ENCODE measurements at places on chromosomes 11 and 22.

GRCh38 chr11:32830413-32830738 is 649 bp downstream of the PRRG4 start:
- no peak for DNase-seq

DNA sequence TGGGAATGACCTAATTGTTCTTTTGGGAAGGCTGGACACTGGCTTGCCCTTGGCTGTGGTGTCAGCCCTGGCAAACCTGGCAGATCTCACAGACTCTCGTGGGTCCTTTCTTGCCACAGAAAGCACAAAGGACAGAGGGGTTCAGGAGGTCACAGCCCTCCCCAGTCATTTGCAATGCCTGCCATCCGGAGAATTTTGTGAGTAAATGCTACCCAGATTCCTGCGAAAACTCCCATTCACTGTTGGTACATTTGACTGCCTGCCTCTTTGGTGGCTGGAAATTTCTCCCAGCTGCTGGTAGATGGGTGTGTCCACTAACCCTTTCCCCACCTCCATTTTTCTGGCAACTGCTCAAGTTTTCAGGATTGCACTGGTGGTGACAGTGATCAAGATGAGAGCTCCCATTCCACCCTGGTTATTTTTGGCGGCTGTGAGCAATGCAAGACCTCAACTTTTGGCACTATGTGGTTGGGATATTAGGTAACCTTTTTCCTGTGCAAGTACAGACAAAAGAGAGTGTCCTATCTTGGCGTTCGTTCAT is 155.7 kb downstream of the NAV2 start:
- DNase-seq, result no peak

DNA sequence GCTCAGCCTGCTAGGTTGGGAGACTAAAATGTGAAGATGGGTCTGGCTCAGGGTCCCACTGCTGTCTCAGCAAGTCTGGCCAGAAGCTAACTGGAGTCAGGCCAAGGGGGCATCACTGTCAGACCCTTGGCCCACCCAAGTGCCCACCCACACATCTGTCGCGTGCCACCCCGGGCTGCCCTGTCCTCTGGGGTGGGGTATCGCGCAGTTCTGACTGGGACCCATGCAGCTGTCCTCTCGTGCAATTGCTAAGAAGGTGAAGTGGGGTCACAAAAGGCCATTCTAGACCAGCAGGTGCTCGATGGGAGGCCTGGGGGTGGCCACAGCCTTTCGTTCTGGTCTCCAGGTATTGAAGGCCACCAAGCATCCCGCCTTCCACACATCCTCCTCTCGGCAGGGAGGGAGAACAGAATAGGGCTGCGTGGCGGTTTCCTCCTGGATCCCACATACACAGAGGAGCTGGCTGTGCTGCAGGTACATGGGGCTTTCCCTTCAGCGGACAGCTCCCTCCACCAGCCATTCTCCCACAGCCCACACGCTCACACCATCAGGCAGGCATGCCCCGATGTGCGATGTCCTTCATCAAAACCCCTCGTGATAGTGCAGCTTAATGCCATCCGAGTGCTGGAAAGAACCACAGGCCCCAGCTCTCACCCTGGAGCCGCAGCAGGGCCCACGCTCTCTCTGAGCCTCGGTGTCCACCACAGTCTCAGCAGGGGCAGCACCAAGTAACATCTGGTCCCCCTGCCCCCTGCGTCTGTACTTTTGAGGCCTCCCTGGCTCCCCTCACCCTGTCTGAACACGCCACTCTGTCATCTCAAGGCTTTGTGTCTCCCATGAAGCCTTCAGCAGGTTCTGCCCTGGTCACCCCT is 37.6 kb downstream of the SHANK2 start:
- no peak for DNase-seq

GRCh38 chr22:35440129-35440528 is 40.2 kb downstream of the MCM5 start:
- no peak for DNase-seq

DNA sequence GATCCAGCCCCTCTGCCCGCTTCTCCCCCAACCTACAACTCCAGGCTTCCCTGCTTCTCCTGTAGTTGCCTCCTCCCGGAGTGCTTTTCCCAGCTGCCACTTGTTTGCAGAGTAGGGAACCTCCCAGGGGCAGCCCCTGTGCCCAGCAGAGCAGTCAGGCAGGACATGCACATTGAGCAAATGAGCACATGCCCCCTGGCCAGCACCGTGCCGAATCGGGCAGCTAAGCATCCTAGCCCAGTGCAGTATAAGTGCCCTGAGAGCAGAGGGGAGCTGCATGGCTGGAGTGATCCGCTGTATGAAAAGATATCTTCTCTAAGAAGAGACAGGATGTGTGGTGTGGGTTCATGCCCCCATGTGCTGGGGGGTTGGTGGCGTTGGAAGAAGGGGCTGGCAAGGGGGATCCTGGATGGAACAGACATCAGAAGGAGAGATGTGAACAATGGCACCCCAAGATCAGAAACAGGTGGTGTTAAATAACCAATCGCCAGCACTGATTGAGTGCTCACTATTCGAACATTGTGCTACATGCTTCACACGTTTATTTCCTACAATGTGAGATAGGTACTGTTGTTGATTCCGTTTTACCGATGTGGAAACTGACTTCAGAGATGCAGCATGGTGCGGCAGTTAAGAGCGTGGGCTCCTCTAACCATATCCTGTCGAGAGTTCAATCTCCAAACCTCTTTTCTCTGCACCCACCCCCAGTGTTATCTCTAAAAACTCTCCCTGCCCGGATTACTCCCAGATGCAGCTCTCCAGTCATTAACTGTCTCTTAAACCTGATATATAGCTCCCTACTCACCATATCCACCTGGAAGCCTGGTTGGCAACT is 1.2 kb downstream of the AIP start:
- DNase-seq, result no peak

- DNase-seq, result no peak
These were observed 2.8 kb upstream of the DBX1 start for GRCh38 chr11:20162824-20163782.

DNA sequence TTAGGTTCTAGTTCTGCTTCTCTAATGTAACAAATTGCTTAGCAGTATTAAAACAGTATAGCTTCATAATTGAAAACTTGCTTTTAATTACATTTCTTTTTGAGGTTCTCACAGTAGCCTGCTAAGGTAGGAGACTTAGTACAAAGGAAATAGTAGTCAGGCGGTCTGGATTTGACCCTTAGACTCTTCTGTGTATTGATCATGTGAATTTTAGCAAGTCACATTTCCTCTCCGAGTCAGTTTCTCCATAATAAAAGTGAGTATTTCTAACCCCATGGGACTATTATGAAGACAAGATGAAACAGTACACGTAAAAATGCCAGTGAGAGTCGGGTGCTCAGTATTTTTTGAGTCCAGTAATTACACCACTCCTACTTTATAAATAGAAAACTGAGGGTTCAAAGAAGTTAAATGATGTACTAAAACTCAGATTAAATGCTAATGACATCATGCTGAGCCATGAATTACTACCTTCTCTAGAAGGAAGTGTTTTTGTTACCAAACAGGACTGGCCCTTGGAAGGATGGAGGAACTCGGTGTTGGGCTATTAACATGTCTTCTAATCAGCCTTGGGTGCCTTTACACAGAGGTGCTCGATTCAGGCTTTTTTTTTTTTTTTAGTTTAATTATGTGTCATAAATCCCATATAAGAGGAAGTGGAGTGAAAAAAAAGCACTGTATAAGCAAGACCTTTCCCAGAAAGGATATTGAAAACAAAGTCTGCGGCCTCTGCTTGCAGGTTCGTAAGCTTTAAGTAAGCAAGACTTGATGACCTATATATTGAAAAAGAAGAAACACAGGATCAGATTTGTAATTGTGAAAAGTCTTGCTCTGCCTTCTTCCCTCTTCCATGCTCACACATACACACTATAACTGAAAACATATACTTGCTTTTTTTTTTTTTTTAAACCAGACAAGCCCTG is 109.0 kb downstream of the EMSY start:
- no peak for DNase-seq

DNA sequence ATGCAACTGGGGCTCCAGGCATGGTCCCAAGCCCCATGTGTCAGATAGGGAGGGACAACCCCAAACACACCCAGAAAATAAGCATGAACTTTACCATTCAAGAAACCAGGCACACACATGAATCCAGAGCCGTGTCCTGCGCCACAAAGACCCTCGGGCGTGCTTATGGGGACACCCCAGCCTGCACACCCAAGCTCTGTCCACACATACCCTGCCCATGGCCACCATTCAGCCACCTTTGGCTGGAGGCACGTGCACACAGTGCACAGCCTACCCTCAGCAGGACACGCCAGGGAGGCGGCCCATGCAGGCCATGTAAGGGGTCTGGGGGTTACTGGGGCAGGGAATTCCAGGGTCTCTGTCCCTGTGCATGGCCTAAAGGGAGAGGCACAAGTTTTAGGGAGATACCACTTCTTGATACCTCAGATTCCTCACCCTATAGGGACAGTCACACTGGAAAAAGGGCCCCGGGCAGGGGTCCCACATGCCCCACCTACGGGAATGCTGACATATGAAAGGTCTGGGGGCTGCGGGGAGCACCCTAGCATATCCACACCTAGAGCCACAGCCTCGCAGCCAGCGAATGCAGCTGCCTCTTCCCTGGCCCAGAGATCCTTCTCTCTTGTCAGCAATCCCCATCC is 20.6 kb downstream of the PACSIN2 start:
- no peak for DNase-seq

GRCh38 chr11:96185220-96185768 is 157.7 kb downstream of the MAML2 start:
- no peak for DNase-seq

DNA sequence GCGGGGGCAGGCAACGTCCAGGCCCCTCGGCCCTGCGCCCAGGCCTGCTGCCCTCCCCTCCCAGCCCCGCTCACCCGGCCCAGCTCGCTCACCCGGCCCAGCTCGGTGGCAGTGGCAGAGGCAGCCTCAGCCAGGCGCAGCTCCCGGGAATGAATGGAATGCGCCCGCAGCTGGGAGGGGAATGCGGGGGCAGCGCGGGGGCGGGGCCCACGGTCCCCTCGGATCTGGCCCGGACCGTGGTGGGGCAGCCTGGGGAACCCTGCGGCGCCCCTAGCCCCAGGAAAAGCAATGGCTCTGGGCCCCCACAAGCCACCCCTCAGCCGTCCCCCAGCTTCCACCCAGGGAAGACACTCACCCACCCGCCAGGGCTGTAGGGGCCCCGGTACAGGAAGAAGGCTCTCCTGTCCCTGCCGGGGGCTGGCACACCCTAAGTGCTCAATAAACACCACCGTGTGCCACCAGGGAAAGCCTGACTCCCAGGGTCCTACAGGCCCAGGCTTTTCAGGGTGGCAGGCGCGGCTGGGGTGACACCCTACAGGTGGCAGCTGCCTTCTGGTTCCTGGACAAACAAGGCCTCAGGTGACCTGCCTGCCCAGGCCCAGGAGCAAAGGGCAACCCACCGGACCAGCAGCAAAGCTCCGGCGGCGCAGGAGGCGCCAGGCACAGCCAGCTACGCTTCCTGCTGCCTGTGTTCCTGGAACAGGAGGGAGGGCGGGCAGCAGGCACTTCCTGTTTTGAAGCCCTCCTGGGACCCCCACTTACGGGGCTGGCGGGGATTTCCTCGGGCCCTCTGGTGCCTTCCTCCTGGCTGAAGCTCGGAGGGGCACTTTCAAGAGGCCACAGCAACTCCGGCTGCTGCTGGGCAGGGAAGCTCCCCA is 13.8 kb downstream of the PLXNB2 start:
- no peak for DNase-seq

DNA sequence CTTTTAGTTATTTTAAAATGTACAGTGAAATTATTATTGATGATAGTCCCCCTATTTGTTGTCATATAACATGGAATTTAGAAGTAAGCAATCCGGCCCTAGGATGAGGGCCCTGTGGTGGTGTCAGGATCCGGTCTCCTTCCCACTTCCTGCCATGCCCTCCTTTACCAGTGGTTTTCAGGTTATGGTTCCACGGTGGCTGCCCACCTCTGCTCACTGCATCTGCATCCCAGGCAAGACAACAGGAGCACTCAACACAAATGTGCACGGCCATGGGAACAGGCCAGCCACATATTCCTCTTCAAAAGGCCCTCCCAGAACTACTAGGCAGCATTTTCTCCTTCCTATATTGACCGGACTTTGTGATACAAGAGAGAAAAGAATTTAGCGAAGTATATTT is 1007.2 kb downstream of the TBC1D22A start:
- DNase-seq, result no peak

DNA sequence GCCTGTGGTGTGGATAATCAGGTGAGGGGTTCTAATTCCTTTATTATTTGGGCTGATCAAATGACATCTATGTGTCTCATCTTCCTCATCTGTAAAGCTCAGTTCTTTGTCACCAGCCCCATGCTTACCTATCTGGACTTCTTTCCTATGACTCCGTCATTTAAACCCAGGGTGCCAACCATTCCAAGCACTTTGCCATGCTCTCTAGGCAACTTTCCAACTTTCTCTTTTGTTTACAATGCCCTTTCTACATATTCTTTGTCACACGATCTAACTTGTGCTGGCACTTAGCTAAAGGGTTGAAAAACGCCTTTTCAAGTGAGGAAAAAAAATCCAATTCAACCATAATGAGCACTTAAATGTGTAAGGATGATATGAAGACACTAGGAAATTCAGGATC is 27.9 kb downstream of the EXPH5 start:
- no peak for DNase-seq

GRCh38 chr22:19352217-19352616 is 60.7 kb upstream of the CLTCL1 start:
- no peak for DNase-seq

DNA sequence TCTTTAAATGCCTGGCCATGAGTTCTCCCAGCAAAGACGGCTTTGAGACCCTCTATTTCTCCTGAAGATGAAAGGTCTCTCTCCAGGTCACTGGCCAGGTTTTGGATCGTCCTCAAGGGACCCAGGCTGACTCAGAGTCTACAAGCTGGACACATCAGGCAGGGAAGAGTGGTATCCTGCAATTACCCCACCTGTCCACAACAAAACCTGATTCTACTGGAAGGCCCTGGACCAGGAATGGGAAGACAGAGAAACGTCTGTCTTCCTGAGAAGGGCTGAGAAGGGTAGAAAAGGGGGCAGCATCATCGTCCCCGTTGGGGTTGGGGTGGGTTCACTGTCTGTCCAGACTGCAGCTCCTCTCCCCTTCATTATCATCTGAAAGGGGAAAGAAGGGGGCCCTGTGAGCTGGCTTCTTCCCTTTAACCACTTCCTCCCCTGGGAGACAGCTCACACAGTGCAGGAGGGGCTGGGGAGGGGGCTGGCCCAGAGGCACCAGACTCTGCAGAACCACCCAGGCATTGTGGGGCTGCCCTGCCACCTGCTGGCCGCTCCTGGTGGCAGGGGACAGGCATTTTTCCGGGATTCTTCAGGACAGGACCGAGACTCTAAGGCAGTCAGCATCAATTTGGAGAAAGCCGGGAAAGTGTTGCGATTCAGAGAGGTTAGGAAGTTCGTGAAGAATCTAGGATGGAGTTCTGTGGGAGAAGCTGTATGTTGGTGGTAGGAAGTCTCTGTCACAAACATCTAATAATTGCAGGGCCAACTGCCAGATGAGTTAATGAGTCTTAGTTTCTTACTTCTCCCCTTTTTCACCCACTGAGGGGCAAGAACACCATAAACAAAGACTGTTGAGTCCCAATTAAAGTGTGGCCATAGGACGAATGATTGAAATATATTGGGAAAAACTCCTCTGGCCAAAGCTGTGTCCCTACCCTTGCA is 57.6 kb downstream of the SYN3 start:
- DNase-seq, result no peak

- DNase-seq, result no peak
These were observed 67.2 kb upstream of the TTC12 start for GRCh38 chr11:113247221-113247620.

GRCh38 chr11:11117730-11118129 is 235.3 kb downstream of the CSNK2A3 start:
- DNase-seq, result no peak

All from HCT116 (cell line).